ENCODE measurements at places on chromosomes 3 and 15.

DNA sequence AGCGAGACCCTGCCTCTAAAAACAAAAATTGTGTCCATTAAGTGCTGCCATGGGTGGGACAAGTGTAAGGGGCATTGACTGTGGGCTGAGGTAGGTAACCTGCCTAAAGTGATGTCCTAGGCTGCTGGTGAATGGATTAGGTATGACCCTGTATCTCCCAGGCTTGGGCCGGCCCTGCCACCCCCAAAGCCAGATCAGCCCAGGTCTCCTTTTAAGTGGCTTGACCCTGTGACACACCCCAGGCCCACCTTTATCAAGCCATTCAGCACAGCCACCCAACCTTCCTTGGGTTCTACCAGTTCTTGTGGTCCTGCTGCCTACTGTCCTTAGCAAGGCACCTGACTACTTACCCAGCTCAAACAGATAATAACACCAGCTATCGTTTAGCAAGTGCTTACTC lies 18.7 kb downstream of the CIB2 start:
- no peak for DNase-seq

- DNase-seq = no peak
Observed at GRCh38 chr3:3799173-3800079, at the start of gene LRRN1. Gene LRRN1 (plus strand): TSS chr3:3799431. CDS start chr3:3844642, 45,211 bp downstream.

GRCh38 chr3:70277304-70277703 lies 35.1 kb downstream of the MDFIC2 start:
- no peak for DNase-seq

- DNase-seq = no peak
Observed at GRCh38 chr3:54660714-54661132, 267.1 kb downstream of the LRTM1 start.

- no peak for DNase-seq
Observed at GRCh38 chr3:187705164-187705563, 2.8 kb upstream of the RTP2 start.

GRCh38 chr15:25727867-25728600 lies 135.1 kb downstream of the ATP10A start:
- peak; percentile 21 for DNase-seq

DNA sequence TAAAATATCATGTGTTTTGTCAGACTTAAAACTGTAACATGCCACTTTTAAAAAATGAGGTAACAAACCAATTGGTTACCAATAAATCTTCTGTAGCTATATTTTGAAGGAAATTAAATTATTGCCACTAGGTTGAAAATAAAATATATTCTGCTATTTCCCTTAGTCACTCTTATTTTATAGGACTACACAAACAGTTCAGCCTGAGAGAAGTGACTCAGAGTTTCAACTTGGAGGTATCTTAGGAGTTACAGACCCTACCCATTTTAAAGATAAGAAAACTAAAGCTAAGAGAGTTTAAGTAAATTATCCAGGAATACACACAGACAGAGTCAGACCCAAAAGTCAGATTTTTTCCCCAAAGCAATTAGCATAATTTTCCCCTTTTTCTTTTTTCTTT lies 65.1 kb downstream of the PIK3CB start:
- no peak for DNase-seq
